ENCODE measurements at places on chromosomes 11 and 22.

DNA sequence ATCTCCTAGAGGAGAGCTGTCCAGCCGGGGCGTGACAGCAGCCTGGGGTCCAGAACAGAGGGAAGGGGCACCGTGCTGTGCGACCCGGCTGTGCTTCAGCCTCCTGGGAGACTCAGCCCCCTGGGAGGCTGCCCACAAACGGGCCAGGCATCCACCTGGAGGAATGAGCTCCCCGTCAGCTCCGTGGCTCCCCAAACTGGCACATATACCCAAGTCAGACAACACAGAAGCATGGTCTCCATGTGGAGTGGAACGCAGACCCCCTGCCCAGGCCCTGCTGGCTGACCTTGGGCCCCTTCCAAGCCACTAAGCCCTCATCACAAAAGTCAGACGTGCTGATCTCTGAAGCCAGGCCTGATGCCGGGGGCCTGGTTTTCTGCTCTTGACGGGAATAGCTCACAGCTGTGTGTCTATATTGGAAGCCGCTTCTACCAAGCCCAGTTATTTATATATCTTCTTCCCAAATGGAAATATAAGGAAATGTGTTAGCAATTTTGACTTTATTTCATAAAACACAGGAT is 91.7 kb downstream of the BRD1 start:
- no peak for DNase-seq

GRCh38 chr11:66032957-66033735 is 6.9 kb upstream of the CATSPER1 start:
- no peak for DNase-seq

DNA sequence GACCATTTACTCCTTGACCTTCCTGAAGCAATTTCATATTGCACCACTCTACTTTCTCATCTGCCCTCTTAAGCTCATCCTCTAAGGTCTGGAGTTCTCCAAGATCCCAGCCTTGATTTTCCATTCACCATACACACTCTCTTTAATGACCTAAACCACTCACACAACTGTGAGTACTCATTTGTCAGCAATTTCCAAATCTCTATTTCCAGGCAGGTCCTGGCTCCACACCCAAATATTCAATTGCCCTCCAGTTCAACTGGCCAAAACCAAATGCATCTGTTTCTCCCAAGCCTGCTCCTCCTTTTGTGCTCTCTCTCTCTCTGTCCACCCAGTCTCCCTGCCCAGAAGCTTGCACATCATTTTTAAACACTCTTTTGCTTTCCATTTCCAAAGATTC is 39.6 kb downstream of the NEU3 start:
- no peak for DNase-seq

DNA sequence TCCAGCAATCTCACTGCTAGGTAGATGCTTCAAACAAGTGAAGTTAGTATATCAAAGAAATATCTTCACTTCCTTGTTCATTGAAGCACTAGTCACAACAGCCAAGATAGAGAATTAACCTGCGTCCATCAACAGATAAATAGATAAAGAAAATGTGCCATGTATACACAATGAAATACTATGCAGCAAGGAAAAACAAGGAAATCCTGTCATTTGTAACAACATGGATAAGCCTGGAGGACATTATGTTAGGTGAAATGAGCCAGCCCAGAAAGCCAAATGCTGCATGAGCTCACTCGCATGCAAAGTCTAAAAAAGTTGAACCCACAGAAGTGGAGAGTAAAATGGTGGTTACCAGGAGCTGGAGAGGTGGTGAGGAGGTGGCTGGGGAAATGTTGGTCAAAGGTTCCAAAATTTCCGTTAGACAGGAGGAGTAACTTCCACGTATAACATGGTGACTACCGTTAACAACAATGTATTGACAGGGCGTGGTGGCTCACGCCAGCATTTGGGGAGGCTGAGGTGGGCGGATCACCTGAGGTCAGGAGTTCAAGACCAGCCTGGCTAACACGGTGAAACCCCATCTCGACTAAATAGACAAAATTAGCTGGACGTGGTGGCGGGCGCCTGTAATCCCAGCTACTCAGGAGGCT is 23.6 kb upstream of the CARS1 start:
- no peak for DNase-seq

- no peak for DNase-seq
These were observed 1.8 kb upstream of the NAALADL1 start for GRCh38 chr11:65059959-65060824.

DNA sequence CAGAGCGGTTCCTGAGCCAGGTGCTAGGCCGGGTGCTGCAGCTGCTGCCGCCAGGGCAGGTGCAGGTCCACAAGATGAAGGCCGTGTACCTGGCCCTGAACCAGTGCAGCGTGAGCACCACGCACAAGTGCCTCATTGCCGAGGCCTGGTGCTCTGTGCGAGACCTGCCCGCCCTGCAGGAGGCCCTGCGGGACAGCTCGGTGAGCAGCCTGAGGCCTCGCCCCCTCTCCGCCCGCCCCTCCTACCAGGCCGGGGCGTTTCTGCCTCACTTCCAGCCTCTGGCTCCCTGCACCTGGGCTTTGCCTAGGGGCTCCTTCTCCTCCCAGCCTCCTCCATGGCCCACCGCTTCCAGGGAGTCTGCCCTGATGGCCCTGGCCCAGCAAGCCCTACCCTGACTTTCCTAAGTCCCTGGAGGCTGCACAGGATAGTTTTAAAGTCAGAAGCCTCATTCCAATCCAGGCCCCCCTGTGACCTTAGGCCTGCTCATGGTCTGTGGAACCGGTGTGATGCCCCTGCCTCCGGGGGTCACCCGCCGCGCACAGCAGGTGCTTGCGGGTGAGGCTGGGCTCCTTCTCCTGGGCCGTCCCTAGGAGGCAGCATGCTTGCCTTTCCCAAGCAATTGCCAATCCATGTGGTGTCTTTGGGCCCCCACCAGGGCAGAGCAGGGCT is 5.5 kb downstream of the TCIRG1 start:
- DNase-seq, result no peak

Data from right renal pelvis (tissue), 4 donors.